NCI-H1048 (cell line): ENCODE measurements at places on chromosomes 16 and 17.

- no peak for DNase-seq
Measured at GRCh38 chr16:31130336-31130891, 5.1 kb downstream of the PRSS8 start.

DNA sequence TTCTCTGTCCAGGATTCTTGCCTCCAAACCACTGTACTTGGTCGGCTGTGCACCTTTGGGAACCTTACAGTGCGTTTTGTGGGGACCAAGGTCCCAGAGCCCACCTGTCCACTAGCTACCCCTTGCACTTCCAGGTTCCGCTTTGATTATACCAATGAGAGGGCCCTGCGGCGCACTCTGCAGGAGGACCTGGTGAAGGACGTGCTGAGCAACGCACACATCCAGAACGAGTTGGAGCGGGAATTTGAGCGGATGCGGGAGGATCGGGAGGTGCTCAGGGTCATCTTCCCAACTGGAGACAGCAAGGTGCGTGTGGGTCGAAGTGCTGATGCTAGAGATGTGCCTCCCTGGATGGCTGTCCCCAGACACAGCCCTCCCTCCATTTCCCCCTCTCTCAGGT lies 18.8 kb downstream of the POLR2A start:
- no peak for DNase-seq

DNA sequence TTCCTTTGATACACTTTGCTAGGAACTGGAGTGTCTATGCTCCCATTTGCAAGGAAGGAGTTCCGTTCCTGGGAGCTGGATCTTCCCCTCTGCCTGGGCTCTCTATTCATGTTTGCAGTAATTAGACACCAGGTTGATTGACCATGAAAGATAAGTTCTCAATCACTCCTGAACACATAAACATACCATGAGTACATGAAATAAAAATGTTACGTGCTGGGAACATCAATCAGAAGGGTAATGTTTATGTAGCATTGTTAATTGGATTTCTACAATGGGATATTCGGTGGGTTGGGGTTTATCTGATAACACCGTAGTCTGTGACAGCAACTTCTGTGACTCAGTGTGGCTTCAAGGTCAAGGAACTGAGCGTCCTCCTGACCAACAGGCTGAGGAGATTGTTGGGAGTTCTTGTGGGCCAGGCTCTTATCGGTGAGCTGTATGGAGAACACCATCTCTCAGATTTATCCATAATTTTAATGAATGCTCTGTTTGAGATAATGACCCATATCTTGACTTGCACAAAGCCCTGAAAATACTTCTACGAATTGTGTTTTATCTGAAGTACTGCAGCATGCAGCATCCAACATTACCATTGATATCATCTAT lies 136.4 kb downstream of the NPIPB5 start:
- no peak for DNase-seq

DNA sequence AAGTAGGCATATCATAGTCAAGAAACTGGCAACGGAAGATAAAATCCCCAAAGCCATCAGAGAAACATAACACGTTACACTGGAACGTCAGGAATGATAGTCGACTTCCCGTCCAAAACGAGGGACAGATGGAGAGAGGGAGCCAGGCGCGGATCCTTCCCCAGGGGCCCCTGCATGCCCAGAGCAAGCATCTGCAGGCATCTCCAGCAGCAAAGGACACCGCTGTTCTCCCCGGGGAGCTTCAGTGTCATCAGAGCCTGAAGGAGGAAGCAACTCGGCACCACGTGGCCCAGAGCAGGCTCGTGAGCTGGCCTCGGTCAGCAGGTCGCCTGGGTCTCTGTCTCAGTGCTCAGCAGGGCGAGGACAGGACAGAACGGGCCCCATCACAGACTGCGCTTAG lies 50.1 kb downstream of the LMF1 start:
- DNase-seq = no peak

- DNase-seq = no peak
Measured at GRCh38 chr16:57112403-57113041, 20.1 kb downstream of the CPNE2 start.

- no peak for DNase-seq
Measured at GRCh38 chr17:66411520-66411919, 109.1 kb downstream of the PRKCA start.

DNA sequence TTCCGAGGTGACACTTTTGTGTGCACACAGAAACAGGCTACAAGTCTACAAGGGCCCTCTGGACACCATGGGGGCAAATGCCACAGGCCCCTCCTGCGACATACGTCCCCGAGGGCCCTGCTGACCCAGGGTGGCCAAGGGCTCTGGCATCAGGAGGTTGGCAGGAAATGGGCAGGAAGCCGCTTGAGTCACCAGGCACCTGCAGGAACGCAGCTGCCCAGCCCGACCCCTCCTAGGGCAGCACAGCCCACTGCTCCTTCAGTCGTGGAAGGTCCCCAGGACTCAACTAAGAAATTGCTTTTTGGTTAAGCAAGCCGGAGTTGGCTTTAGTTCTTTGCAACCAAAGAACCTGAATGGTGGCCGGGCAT lies 8.1 kb downstream of the CORO7 start:
- DNase-seq = no peak
